Activated T-cell treated with anti-CD3 and anti-CD28 coated beads for 1 hour (primary cell): ENCODE measurements at places on chromosomes 3 and 15.

DNA sequence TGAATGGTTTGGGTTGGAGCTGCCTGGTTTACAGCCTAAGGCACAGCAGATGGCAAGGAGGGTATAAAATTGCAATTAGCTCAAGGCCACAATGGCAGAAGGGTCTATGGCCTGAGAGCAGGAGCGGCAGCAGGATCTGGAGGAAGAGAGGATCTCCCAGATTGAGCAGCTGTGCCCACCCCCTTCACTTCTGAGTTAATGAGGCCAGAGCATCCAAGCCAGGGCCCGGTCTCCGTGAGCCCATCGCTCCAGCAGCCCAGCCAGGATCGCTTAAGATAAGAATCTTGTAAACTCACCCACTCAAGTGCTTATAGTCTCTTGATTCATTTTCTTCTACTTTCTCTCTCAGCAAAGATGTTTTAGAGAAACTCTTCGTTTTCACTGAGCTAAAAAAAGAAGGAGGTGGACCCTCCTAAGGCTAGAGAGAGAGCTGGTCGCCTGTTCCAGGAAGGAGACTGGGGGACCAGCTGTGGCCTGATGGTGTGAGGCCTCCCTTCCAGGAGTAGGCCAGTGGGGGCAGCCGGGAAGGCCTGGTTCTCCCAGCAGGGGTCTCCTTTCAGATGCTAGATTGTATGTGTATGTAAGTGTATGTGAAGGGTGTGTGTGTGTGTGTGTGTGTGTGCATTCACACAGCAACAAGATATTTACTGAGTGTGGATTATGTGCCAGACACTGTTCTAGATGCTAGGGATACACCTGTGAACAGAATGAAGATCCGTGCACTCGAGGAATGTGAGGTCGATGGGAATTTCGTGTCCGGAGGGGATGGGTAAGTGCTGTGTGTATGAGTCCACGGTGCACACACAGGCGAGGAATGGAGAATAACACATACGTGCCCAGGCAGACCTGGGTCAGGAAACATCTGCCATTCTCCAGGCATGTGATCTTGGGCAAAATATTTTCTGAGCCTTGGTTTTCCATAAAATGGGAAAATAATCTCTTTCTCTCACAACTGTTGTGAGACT is 18.6 kb downstream of the MAGEF1 start:
- no peak for DNase-seq

DNA sequence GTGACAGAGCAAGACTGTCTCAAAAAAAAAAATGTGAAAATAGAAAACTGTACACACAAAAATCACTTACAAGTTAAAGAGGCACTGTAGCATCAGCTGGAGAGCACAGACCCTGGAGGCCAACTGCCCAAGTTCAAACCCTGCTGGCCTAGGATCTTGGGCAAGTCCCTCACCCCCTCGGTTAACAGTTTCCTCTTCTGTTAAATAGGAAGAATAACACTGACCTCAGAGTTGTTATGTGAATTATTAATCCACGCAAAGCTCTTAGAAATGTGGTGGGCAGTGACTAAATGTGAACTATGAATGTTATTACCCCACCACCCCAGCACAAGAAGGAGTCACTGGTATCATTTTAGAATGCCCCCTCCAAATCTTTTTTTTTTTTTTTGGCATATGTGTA is 11.2 kb downstream of the CIB1 start:
- no peak for DNase-seq

GRCh38 chr3:64380546-64380945 is 155.3 kb upstream of the PRICKLE2 start:
- DNase-seq = no peak

DNA sequence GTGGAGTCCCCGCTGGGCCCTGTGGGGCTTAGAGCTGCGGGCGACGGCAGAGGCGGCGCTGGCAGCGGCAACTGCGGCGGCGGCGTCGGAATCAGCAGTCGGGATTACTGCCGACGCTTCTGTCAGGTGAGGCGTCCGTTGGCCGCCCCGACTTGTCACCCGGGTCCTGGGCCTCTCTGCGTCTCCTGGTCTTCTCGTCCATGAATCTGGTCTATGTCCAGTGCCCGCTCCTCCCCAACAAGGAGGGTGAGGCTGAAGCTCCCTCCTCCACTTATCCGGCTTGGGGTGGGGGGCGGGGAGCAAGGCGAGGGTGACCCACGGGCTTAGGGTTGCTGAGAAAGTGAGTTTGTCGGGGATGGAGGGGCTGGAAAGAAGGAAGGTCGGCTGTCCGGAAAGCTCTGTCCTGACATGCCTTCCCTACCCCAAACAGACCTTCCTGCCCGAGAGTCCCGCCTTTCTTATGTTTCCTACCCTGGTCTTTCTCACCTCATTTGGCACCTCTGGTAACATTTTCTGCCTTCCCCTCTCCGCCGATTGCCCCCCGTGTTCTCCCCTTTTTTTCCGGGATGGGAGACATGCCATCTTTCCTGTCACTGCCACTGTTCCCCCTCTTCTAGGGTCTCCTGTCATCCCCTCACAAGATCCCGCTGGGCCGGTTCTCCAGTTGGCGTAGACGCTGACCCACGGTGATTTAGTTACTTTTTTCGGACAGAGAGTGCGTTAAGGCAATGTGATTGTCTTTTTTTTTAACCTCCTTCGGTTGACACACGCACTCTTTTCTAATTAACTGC is 520 bp downstream of the ZNF654 start:
- DNase-seq = no peak
